Right lung (tissue), 10 donors: ENCODE measurements at places on chromosomes 5 and 9.

DNA sequence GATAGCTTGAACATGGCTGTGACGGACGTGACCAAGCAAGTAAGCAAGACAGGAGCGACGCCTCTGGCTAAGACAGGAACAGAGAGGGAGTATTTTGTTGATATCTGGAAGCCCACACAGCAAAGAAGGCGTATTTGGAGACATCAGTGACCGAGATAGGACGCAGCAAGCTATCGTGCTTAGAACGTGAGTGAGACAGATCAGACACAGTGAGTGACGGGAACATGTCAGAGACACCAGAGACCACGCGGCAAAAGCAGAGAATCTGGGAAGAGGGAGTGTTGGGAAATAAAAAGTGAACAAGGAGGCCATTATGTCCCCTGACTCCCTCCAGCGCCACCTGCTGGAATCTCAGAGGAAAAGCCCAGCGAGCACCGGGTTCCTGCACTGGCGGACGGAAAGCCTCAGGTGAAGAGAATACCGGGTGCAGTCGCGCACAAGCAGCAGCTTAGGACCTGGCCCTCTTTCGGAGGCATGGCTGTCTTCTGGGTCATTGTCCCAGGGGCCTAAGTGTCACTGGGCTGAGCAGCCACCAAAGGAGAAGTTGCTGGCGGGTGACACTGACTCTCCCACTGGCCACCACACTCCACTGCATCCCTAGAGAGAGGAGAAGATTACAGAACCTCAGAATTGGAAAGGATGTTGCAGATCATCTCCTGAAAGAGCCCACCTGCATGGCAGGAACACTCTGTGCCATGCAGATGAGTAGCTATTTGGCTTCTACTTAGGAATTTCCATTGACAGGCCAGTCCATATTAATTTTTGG, 99.1 kb downstream of the FBXO38 start:
- no peak for DNase-seq

- DNase-seq, result peak; percentile 30
Measured at GRCh38 chr9:76756268-76756640, 8.0 kb upstream of the PCA3 start.

- DNase-seq, result no peak
Measured at GRCh38 chr9:129867136-129868022, 32.1 kb downstream of the USP20 start.

DNA sequence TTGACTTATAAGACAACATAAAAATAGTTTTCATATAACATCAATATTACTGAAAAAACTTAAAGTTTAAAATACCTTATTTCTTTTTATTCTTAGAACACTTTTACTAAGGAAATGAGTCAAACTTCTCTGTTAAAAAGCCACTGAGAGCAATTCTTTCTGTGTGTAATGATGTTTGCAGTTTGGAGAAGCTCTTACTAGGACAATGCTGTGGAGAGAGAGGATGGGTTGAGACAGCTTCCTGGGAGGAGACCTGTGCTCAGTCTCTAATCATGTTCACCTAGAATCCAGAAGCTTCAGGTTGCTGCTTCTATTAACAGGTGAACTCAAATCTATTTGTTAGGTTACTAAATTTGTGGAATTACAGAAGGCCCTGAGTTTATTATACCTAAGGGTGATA, 198.5 kb downstream of the DNAH5 start:
- no peak for DNase-seq

GRCh38 chr9:127193483-127193882, 71.0 kb upstream of the ANGPTL2 start:
- no peak for DNase-seq

GRCh38 chr5:1172007-1172581, 29.3 kb upstream of the SLC6A19 start:
- DNase-seq, result no peak

GRCh38 chr5:51810592-51810991, 427.3 kb downstream of the ISL1 start:
- DNase-seq, result no peak

GRCh38 chr5:72822944-72823343, 6.5 kb downstream of the TNPO1 start:
- DNase-seq, result no peak

DNA sequence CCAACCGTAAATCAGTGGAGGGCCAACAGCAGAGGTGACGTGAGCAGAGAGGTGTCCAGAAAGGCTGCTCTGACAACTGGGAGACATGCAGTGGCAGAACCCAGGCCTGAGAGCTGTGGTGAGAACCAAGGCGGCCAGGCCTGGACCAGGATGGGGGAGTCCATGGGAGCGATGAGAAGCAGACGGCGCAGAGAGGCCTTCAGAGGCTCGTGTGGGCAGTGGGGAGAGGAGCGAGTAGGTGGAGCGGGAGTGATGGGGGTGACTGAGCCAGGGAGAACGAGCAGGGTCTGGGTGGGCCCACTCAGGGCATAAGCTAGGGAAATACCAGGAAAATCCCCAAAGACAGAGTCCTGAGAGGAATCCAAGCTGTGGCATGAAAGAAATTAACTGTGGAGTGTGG, 7.9 kb upstream of the IL3 start:
- no peak for DNase-seq

DNA sequence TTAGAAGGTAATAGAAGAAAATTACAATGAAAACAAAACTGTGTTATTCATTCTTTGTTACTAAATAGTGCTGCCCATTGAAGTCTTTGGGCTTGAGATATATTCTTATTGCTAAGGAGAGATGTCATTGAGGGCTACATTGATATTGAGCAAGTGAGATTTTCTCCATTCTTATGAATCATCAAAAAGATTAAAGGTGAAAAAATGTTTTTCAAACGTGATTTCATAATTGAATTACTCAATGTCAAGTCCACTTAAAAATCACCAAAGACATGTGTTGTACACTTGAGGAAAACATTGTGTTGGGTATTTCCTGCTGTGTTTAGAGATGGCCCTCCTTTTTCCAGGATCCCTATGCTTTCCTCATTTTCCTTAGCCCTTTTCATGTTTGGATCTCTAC, 448.1 kb downstream of the NFIB start:
- no peak for DNase-seq

DNA sequence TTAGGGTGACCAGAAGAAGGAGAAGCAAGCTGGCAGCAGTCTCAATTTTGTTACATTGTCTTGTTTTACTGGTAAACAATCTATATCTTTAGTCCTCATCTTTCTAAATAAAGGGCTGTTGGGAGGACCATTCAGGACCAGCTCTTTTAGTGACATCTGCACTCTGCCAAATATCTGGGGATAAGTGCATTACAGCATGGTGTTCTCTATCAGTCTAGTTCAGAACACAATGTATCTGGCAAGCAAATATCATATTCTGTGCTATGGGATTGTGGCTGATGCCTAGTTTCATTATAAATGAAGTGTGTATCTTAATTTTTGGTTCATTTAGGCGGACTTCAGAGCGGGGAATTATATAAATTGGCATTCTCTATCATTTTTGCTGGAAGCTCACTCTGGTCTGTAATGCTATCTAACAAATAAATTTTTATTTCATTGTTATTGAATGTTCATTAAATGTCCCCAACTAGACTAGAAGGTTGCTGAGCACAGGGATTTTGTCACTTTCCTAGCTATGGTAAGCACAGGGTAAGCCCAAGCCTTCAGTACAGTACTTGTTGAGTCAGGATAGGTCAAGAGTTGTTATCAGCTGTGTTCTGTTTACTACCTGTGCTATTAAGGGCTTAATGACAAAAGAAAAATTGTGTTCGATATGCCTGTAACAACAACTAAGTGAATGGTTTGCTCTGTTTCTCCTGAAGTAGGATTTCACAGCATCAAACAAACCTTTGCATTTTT, 11.9 kb downstream of the WDR31 start:
- DNase-seq, result no peak

DNA sequence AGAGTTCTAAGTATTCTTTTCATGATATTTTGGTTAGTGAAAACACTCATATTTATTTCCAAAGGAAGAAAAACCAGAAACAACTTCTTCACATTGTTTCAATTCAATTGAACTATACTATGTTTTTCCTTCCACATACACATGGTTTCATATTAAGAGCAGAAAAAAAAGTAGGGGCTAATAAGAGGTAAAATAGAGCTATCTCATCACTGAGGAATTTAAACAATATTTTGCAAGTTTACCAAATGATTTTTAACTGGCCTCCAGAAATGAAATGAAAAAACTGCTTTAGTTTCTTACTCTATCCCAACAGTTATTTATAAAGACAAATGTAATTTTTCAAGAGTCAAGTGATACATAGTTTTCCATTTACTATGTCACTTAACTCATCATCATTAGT, 233.5 kb downstream of the RFX3 start:
- DNase-seq, result no peak

DNA sequence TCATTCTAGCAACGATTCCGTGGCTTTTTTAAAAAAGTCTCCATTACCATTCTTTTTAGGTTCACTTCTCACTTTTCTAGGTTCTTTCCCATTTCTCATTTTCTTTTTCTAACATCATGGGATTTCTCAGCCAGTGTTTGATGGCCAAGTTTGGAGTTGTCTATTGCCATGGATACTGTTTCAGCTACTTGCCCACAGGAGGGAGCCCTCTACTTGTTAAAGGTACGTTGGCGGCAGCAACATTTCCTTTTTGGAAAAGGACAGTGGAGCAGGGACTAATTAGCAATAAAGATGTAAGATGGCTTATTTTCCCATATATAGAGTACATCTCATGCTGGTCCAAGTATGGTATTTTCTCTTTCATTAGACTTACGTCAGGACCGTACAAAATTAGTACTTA, 2257.5 kb upstream of the C9orf72 start:
- DNase-seq, result peak; percentile 5
